Stimulated activated CD4-positive, alpha-beta T cell treated with anti-CD3 and anti-CD28 coated beads, TNF-alpha, amount 100 ng/mL, for 4 hours (primary cell): ENCODE measurements at places on chromosomes 16 and 17.

DNA sequence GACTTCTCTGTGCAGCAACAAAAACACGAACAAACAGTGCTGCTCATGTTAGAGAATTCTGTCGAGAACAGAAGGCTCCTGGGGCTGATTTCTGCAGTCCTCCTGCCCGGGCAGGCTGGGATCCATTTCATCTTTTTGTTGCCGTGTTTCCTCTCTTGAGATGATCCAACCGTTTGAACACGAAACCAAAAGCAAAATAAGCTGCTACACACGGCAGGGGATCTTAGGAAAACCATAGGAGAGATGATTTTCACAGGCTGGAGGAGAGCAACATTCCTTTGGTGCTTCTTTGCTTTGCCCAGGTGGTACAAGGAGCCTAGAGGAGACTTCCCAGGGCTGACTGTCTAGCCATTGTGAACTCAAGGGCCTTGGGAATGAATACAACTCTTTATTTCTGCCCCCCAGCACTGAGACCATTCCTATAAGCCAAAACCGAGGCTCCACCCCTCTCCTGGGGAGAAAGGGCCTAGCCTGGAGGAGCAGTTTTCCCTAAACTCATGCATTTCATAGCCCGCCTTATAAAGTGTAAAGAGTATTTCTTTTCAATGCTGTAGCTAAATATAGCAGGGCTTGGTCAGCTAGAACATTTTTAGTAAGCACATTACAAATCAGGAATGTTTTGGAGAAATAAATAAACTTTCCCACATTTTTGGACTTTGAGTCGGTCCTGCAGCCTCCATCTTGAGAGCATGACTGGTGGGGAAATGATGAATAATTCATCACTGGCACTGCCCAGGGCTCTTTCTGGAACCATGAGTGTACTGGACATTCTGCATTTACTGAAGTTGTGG lies 7.7 kb downstream of the FOXL1 start:
- DNase-seq: no peak

DNA sequence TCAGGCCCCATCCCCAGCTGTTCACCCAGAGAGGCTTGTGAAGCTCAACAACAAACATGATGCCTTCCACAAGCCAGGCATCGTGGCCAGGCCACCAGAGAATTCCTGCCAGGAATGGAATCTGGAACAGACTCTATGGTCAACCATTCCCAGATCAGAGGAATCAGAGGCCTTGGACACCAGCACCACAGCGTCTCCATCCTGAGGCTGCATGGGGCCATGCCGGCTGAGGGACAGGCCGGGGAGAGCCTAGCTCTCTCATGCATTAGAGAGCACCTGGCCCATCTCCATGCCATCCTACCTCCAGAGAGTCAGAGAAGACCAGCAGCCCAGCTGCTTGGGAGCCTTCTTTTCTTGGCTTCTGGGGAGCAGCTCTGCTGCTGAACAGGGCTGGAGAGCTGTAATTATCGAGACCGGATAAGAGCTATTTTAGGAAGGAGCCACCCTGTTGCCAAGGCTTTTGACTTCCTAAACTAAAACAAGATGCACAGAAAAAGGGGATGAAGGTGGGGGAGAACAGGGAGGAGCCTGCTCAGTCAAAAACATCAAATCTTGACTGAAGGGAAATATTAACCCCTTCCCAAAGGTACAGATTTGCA lies 24.5 kb upstream of the MTMR4 start:
- DNase-seq: no peak

GRCh38 chr16:86458149-86458777 lies 52.1 kb upstream of the FOXF1 start:
- no peak for DNase-seq

DNA sequence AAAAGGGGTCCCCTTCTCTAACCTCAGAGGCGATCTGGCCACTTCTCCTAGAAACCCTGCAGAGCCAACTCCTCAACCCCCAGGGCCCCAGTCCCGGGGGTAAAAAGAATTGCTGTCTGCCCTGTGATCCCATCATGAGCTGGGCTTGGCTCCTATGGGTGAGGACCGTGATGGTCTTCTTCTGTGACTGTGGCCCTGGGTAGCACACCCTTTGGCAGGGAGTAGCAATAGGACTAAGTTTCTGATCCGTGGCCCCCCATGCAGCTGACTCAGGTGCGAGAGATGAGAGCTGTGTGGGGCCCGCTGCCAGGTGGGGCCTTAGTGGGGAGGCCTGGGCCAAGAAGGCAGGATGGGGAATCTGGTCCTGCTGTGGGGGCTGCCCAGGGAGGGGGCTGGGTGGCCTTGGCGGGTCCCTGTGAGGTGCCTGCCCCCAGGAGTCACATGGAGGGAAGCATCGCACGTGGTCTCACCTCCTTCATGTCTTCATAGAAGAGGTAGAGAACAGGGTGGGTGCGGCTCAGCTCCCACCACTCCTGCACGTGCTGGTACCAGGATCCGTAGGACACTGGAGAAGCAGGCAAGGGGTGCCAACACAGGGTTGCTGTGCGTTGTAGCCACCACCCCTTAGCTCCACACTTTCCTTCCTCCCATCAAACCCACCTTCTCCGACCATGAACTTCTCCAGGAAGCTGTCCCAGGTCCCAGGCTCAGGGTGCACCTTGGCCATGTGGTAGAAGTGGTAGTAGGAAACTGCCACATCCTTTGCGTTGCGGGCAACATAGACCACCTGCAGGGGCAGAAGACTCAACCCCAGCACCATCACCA lies 3.3 kb downstream of the SULT1A1 start:
- DNase-seq: no peak

GRCh38 chr16:67914758-67915495 lies 16.7 kb downstream of the CTRL start:
- no peak for DNase-seq

DNA sequence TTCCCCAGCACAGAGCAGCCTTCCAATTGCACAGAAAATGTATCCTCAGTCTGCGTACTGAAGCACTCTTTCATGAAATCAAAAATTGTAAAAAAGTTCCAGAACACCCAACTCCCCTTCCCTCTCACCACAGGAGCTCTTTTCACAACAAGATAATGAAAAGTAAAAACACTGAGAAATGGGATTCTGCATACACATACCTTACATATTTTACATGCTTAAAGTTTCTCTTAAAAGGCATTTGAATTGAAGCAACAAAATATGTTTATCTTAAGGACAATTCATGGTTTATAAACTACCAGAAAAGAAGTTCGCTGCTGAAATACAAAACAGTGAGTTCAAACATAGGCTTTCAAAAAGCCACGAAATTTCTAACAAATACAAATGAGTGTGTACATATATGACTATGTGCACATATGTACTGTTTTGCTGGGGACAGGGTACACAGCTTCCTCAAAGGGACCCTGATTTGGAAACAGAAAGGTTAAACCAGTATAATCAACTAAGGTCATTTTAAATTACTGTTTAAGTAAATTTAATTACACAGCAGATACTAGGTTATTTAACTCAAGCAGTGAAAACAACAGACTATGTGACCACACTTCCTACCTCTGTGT lies 33.8 kb downstream of the COG1 start:
- DNase-seq: no peak

DNA sequence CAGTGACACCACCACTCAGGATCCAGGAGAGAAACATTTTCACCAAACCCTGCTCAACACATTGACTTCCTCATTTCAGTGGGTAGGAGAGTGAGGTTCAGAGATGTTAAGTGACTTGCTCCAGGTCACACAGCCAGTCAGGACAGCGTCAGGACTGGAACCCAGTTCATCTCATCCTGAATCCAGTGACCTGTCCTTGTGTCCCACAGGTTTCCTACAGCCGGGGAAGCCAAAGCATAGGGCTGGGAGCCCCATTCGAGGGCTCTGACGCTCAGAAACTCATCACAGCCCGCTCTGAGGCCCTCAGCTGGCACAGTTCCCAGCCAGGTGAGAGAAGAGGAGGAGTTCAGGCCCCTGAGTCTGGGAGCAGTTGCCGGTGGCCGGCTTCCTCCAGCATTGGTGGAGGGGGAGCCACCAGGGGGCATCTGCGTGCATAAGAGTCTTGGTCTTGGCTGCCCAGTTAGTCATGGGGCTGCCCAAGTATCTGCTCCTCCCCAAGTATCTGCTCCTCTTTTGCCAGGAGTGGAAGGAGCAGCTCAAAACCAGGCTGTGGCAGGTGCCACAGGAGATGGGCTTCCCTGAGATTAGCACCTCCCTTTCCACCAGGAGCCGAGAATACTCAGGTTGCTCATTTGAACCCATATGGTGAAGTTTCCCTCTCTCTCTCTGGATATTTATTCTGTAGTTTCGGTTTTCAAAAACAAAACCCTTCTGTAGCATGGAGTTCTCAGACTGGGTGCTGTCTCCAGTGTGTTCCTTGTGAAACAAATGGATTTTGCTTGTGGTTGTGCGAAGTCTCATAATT lies 56.0 kb downstream of the TNFRSF13B start:
- DNase-seq: no peak

- DNase-seq: no peak
Observed at GRCh38 chr16:28149011-28149888, 62.5 kb downstream of the XPO6 start.
